ENCODE measurements at places on chromosomes 7 and 10.

DNA sequence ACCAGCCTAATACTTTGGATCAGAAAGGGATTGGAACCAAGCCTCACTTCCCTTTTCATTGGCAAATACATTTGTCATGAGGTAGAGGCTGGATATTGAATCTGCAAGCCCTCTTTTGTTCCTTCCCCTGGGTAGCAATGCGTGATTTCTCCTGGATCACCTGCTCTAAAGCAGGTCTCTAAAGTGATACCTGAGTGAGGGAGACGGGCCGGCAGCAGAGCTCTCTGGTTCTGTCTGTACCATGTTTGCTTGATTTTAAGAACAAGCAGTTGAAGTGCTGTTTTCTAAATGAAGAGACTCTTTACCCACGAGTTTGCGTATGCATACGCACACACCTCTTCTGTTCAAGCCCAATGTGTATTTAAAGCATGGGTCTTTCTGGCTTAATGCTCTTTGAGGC is 41.1 kb downstream of the GARS1 start:
- DNase-seq = no peak

DNA sequence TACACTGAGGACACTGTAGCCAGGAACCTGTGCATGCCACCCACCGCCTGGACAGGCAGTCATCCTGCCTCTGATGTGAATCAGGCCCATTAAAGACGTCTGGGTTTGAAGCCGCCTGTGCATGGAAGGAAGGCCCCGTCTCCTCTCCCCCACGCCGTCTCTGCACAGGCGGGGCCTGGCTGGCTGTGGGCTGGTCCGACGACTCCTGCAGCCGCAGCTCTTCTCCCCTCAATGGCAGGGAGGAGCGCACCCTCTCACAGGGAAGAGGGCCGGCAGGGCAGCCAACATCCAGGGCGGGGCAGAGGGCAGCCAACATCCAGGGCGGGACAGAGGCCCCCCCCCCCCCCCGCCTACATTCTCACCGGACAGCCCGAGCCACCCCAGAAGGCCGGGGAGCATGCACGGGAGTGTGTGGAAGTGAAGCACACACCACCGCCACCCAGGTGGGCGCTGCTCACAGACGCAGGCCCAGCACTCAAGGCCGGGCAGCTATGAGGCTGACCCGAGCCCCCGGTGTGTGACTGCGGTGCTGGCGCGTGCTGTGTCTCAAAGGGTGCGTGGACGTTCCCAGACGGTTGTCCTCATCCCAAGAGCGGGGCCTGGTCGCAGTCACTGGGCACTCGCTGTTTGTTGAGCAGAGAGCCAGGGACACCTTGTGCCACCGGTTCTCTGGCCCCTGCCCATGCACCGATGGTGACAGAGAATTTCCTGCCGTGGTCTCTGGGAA is 19.1 kb downstream of the DPYSL4 start:
- DNase-seq = no peak

DNA sequence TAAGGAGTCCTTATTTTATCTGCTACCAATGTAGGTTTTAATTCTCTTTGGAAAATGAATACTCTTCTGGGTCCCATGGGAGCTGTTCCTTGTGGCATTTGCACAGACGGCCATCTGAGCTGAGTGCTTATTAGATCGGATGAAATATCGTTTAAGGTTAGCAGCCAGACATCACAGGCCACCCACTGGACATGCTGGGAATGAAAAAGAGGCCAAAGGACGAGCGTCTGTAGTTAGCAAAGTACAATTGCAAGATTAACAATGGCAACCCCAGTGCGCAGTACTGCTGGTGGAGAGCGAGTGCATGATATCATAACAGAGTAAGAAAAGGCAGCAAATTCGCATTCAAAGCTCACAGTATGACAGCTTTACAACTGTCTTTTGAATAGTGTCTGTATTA is 28.3 kb upstream of the CREB5 start:
- no peak for DNase-seq

DNA sequence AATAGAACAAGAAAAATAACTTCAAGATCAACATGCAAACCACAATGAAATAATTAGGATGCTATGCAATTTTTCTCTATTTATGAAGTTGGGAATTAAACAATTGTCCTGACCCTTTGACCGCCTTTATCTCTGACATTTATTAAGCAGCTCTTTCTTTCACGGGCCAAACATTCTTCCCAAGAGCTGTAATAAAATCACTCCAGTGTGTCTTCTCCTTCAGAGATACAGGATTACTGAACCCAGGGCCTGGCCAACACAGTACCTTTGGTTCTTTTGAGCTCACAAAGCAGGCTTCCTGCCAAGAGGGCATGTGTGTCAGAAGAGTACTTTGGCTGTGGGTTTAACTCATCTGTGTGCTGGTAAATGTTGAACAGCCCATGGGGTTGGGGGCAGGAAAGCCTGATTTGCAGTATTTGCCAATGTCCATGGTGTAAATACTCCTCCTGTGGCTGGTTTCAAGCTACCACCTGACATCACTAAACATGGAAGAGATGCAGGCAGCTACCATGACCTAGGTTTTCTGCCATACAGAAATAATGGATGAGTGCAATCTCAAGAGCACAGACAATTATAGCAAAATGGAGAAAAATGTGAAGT is 121.7 kb downstream of the FANK1 start:
- DNase-seq = no peak

GRCh38 chr10:111249925-111250324 is 173.1 kb downstream of the ADRA2A start:
- DNase-seq = no peak

- DNase-seq = no peak
Measured at GRCh38 chr10:71383972-71384687, 12.6 kb upstream of the CDH23 start.

DNA sequence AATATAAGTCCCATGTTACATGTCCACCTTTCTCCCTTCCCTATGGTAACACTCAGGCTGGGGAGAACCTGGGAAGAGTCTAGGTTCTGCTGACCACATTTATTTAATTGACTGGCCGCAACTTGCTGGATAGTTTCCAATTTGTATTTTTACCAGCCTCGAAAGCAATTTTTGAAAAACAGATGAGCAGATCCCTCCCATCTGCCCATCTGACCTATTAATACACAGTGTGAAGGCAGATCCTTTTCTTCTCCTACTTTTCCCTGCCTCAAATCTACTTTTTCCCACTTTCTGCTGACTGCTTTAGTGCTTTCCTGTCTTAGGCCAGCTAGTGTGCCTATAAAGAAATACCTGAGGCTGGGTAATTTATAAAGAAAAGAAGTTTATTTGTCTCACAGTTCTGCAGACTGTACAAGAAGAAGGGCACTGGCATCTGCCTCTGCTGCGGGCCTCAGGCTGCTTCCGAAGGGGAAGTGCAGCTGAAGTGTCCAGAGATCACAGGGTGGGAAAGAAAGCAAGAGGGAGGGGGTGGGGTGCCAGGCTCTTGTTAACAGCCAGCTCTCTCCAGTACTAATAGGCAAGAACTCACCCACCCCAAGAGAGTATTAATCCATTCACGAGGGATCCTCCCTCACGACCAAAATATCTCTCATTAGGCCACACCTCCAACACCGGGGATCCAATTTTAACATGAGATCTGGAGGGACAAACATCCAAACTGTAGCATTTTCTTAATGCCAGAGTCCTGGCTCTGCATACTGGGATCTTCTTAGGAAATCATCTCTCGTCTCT is 336.0 kb upstream of the IGFBP3 start:
- DNase-seq = no peak
